Tongue (tissue), 3 donors: ENCODE measurements at places on chromosomes 5 and 9. TPM values are rescaled to one million over a fixed set of nuclear protein-coding genes. Genes with fewer than 3 reads are reported as not detected.
A peak's percentile ranks its signal among the peaks of the same experiment; 100 is the strongest.

CSF2 gene
- not detected for total RNA-seq

ARL14EPL gene
- not detected for total RNA-seq

ANKRD34B gene
- not detected for total RNA-seq

FST gene
- total RNA-seq: 14.4 TPM

EMB gene
- total RNA-seq: 7.9 TPM

PCDH1 gene
- total RNA-seq: 24.0 TPM

ADAMTS16 gene
- 2.5 TPM for total RNA-seq

FOXD4L3 gene
- total RNA-seq: not detected

GRCh38 chr5:9861666-9862256, 231.6 kb upstream of the TAS2R1 start:
- DNase-seq: no peak

DNA sequence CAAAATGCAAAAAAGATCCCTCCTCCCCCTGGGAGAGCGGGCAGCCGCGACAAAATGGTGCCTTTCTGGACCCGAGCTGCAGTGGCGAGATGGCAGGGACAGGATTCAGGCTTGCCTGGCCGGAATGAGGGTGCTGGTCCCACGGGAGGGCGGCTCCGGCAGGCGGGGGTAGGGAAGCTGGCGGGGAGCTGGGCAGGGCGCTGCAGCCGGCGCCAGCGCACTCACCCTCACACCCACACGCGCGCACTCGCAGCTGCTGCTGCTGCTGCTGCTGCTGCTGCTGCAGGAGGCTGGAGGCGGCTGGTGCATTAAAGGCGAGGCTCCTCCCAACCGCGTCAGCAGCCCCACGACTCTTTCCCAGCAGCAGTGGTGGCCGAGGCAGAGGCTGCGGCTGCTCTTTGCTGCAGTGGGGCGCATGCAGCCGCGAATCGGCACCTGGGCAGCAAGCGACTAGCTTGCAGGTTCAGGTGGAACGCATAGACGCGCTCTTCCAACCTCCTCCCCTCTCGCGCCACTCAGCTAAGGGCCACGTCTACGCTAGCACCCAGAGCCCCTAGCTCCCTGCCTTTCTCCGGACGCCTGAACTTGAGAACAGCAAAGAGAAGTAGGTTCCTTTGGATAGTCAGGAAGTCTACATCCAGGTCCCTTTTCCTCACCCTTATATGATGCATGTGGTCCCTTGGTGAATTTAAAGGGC, at the start of gene PPP2R2B:
TSS of gene PPP2R2B (minus strand) at position 282 of the 697 bp plus-strand sequence.
- DNase-seq: peak; percentile 70

- no peak for DNase-seq
Measured at GRCh38 chr5:96958977-96959376, 23.1 kb downstream of the LNPEP start.

GRCh38 chr5:172840432-172841154, 6.5 kb downstream of the ERGIC1 start:
- DNase-seq: no peak

- DNase-seq: peak; percentile 9
Measured at GRCh38 chr9:26833792-26834191, 58.8 kb downstream of the CAAP1 start.

DNA sequence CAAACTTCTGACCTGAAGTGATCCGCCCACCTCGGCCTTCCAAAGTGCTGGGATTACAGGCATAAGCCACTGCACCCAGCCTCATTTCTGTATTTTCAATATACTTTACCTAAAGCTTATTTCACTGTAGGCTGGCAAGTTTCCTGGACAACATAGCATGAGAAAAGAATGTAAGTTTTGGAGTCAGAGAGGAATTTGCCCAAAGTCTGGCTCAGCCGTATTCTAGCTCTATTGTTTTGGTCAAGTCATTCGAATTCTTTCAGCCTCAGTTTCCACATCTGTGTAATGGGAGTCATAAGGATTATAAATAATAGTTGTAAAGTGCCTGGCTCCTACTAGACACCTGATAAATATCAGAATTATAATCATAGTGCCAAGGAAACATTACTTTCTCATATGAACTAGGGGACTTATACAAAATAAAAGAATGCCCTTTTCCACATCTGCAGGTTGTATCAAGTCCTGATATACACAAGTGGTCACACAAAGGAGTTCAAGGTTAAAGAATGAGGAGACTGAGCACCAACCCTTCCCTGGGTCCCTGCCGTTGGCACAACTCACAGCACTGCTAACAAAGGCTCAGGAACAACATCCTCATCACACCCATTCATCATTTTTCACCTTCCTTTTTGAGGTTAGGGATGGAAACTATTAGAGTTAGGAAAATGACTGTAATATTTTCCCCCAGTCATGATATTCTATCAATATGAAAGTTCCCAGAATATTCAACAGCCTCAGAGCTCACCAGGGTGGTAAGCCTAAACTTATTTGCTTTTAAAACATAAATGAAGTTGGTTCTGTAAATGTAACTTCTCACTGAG, 34.6 kb upstream of the RAI14 start:
- no peak for DNase-seq

- DNase-seq: no peak
Measured at GRCh38 chr9:87748881-87749280, 23.0 kb downstream of the CTSL start.

GRCh38 chr5:5085381-5085780, 54.7 kb upstream of the ADAMTS16 start:
- peak; percentile 68 for DNase-seq

DNA sequence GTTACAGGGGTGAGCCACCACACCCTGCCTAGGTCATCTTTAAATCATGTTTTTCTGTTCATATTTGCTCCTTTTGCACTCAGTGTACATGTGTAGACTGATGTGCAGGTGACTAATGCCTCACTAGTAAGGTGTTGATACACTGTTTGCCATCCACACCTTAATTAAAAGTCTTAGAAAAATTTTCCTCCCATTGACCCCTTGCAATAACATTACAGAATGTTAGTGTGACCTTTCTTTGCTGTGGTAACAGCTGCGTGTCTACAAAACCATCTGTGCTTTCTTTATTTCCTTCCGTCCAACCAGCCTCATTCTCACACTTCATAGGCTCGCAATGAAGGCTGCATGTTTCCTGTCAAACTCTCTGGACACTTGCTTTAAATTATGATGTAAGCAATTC, 6.6 kb upstream of the CEMIP2 start:
- DNase-seq: peak; percentile 56

DNA sequence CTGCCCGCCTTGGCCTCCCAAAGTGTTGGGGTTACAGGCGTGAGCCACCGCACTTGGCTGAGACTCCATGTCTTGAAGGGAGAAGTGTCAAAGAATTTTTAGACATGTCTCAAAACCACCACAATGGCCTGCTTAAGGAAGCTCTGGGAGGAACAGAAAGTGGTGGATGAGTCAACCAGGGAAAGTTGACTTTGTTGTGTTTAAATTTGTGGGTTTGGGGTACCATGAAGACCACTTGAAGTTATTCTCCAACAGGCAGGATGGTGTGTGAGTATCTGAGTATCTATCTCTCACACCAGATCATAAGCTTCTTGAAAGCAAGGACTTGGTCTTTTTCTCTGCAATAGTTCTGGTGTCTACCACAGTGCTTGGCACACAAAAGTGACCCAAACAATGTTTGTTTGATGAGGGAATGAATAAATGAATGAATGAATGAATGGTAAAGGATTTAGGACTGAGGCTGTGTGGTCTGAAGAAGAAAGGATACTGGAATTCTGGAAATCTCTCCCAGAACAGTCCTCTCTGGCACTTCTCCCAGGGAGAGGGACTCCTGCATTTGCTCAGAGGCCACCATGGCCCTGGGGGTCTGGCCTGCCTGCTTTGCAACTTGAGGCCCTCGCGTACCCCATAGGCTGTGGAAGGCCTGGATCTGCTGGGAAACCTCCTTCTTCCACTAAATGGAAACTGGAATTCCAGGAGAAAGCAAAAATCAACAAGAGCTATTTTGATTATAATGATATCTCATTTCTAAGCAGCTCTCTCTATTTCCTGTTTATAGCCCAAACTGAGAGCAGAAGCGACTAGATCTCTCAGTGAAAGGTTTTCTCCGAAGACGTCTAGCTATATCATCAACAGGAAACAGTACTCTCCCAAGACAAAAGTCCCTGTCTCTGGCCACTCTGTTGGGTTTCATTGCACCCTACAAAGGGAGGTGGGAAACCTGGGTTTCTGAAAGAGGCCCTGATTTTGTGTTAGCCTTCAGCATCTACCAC, 187.9 kb downstream of the PALM2AKAP2 start:
- peak; percentile 20 for DNase-seq

DNA sequence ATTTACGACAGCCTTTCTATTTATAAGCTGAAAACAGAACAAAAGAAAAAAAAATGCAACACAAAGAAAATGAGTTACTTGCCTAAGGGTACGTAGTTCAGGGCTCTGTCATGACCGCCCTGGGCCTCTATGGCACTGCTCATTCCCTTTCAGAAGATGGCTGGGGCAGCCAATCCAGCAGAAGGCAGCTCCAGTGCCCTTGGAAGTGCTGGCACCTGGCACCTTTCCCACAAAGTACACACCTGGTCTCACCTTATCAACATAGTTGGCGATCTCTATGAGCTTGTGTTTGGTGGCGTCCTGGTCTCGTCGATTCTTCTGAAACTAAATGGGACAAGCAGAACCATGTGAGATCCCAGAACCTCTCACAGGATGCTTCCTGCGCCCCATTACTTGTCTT, 53.2 kb downstream of the NIPAL4 start:
- no peak for DNase-seq

GRCh38 chr9:124455820-124456219, 5.6 kb downstream of the ADGRD2 start:
- DNase-seq: no peak

- DNase-seq: no peak
Measured at GRCh38 chr5:42600441-42600840, 156.2 kb upstream of the CCDC152 start.

DNA sequence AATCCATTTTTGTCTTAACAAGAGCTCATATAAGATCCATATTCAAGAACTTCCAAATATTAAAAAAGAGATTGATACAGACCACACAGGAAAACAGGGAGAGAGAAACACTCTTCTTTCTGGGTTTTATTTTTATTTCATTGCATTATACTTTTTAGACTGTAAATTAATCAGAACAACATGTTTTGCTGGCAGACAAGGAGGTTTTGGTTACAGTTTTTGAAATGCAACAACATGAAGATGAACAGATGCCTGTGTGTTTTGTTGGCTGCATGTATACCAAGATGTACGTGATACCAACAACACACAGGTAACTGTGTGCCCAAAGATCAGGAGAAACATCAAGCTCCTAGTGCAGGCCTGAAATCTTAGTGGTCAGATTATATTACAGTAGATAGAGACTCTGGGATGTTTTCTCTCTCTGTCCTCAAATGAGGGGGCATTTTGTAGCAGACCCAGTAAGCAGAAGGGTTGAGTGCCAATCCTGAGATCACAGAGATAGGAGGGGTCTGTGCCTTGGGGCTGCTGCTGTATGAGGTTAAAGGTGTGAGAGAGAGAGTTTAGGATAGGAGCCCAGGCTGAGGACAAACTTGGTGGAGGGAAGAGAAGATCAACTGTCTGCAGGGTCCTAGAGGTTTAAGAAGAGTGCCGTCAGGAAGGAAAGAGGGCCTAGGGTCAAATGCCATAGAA, 152.2 kb downstream of the DCP2 start:
- no peak for DNase-seq

- no peak for DNase-seq
Measured at GRCh38 chr9:137052998-137053943, 590 bp downstream of the ENTPD2 start.

DNA sequence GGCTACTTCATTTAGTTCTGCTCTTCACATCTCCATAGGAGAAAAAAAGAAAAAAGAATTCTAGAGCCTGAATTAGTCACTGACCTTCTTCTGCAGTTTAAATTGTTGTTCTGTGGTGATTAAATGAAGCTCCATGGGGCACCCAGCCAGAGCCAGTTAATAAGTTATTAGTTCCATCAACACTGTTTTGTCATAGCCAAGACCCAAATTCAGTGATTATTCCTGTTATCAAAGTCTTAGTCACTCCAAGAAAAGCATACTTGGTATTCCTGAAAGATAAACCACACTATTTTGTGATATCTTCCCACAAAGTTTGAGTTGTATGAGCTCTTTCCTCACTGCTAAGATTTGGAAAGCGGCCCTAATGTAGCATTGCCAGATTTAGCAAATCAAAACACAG, 134.8 kb upstream of the RGMB start:
- no peak for DNase-seq

DNA sequence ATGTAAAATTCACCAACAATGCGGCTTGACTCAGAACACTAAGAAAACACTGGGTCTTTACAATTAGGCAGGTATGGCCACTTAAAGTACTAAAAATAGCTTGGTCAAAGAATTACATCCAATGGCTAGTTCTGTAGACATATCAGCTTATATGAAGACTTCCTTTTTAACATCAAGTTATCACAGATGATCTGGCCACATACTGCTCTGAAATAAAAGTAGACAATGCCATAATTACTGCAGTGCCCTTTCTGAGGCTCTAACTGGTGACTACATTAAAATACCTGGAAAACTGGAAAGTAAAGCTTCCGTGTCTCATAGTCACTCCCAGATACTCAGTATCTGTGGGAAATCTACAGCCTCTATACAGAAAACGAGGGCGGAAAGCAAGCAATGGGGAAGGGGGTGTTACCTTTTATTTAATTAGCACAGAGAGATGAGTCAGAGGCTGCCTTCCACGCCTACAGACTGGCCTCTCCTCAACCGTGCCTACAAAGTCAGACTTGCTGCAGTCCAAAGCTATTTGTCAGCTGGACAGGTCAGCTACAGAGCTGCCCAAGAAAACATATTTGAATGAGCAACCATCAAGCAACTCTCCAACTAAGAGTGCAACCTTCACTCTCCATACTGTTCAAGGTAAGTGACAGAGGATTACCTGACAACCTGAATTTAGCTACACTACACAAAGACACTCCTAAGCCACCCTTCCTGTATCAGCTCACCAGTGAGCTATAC, 8.7 kb downstream of the SERINC5 start:
- DNase-seq: peak; percentile 53

GRCh38 chr9:108683245-108683644, 172.5 kb downstream of the ACTL7B start:
- DNase-seq: no peak

DNA sequence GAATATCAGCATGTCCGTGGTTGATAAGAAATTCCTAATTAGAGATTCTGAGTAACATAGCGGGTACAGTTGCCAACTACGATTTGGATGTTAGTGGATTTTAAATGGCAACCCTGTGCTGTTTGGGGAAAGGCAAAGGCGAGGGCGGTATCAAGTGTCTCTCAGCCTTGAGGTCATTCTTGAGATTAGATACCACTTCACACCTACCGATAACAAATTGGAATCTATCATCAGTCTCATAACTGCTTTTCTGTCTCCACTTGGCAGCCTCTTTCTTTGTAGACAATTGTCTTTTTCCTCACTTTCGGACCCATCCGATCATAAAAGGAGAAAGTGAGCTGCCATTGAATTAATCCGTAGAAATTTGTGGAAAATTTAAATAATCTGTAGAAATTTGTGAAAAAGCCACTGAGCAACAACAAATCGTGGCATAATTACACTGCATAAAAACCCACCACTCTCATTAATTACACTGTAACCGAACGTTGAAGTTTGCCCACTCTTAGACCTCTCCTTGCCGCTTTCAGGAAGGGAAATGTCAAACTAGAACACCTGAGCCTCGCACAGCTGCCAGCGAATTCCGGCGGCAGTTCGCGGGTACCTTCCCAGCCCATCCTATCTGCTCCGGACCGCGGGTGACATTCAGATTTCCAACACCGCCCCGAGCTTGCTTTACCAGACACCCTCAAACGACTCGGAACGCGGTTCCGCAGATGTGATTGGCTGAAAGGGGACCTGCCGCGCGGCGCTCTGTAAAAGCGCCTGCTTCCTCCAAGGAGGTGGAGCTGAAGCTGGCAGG, 849 bp upstream of the RGMB start:
- peak; percentile 91 for DNase-seq
